Endothelial cell of coronary artery (primary cell): ENCODE measurements at places on chromosomes 6 and 20. TPM values are rescaled to one million over a fixed set of nuclear protein-coding genes. Genes with fewer than 3 reads are reported as not detected.

The FUT9 gene
- not detected in 2 replicates for total RNA-seq

The SLC18B1 gene
- 6.1 and 10.1 TPM in 2 replicates for total RNA-seq

The DNMT3B gene
- total RNA-seq: 2.1 and 2.6 TPM in 2 replicates

The RAET1E gene
- under 0.01 and 0.09 TPM in 2 replicates for total RNA-seq

The KCNK5 gene
- total RNA-seq: not detected in 2 replicates

The CFB gene
- total RNA-seq: 0.90 and 4.7 TPM in 2 replicates

The RNF144B gene
- total RNA-seq: 97.6 and 118 TPM in 2 replicates

The CCN5 gene
- 0.09 and 0.66 TPM in 2 replicates for total RNA-seq

The CPXM1 gene
- 0.09 TPM in 1 of 2 replicates, not detected in the other for total RNA-seq

The PPP1R14C gene
- 0.47 TPM in 1 of 2 replicates, not detected in the other for total RNA-seq

The SLC4A11 gene
- 4.1 TPM in 2 replicates for total RNA-seq

The RFX6 gene
- not detected in 2 replicates for total RNA-seq

The MICAL1 gene
- 25.8 and 28.4 TPM in 2 replicates for total RNA-seq

The APOBEC2 gene
- not detected in 2 replicates for total RNA-seq

The C20orf202 gene
- total RNA-seq: 0.09 TPM in 1 of 2 replicates, not detected in the other

The WFDC2 gene
- total RNA-seq: not detected in 2 replicates

The BHLHE23 gene
- total RNA-seq: not detected in 2 replicates

The HLA-DQA2 gene
- not detected in 2 replicates for total RNA-seq

The CNKSR3 gene
- 3.0 and 4.0 TPM in 2 replicates for total RNA-seq

The EEF1A2 gene
- total RNA-seq: 1.0 and 2.0 TPM in 2 replicates

The TAGAP gene
- total RNA-seq: not detected in 2 replicates

The TMEM239 gene
- not detected in 2 replicates for total RNA-seq

The LST1 gene
- 0.72 and 1.0 TPM in 2 replicates for total RNA-seq

The SOX18 gene
- total RNA-seq: 16.0 and 23.7 TPM in 2 replicates

The LRRC73 gene
- 0.18 and 0.19 TPM in 2 replicates for total RNA-seq
